ENCODE measurements at places on chromosomes 11 and 22.

DNA sequence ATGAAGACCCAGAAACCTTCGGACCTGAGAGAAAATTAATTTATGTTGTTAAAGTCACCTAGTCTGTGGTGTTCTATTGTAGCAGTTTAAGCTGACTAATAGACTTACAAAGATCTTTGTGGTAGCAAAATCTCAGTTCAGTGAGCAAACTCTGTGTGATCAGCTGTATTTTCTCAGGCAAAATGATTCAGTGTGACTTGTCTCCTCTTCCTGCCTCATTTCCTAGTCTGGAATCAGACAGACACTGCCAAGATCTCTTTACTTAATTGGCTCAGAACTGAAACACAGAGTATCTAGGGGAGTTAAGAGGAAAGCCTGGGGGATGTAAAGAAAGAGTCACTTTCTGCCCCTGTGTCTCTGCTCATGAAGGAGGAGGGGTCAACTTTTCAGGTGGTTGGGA, 564.7 kb downstream of the KCNA4 start:
- peak; percentile 31 for DNase-seq

GRCh38 chr11:111450480-111451320, 61.5 kb downstream of the BTG4 start:
- peak; percentile 27 for DNase-seq

DNA sequence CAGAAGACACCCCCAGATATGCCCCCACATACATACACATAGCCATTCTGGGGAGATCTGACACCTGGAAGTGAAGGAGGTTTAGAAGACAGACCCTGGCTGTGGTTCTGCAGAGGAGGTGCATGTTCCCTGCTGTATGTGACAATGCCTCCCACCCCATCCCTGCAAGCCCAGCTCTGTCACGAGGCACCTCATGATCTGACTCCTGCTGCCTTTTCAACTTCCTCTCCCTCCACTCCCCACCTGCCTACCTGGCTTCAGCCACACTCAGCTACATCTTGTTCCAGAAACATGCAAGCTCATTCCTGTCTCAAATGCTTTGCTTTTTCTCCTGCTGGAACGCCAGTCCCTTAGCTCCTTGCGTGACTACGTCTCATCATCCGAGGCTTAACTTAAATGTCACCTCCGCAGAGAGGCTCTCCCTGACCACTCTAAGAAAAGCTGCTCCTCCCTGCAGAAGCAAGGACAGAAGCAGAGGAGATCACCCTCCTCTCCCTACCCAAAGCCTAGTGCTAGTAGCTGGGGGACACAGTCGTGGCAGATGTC, 114.5 kb downstream of the FEZ1 start:
- DNase-seq, result no peak

DNA sequence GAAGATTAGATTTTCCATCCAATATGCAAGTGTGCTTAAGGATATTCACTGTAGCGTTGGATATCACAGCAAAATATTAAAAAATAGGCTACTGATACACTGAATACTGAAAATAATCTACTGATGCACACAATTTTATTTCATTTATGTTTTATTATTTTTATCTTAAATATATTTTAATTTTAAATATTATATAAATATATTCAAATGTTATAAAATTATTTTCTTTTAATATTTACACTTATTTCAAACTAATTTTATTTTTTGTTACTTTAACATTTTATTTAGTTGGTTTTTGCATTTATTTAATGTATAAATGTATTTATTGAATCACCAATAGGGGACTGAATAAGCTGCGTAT, 12.3 kb downstream of the MMP3 start:
- no peak for DNase-seq

- DNase-seq, result no peak
These were observed 41.8 kb upstream of the DLAT start for GRCh38 chr11:111983187-111983986.

DNA sequence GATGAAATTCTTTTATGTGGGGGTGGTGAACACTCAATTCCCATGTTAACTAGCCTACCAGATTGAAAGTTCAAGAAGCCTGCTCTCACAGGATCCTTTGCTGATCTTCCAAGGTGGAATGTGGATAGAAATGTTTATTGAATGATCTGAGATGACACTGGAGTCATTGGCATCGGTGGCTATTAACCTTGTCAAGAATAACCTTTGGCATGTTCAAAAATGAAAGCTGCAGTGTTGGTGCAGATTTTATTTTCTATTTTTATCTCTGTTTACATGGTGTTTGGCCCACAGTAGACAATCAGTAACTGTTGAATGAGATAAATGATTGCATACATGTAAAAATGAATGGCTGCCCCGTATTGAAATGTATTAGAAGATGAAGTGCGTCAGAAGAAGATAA, 19.0 kb downstream of the MCAM start:
- no peak for DNase-seq

DNA sequence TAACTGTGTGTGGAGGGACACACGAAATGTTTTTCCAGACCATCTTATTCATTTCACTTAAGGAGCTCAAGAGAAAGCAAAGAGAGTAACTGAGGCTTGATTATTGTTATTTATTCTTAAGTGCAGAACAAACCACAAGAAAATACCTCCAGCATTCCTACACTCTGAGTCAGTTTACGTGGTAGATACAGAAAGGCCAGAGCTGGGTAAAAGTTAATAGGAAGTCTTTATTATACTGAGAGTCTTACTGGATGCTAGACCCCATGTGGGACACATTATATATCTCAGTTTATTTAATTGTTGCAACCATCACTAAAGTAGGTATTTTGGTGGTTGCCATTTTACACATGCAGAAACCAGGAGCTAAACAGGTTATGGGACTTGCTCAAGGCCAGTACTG, 261.4 kb upstream of the POU2AF2 start:
- peak; percentile 48 for DNase-seq

DNA sequence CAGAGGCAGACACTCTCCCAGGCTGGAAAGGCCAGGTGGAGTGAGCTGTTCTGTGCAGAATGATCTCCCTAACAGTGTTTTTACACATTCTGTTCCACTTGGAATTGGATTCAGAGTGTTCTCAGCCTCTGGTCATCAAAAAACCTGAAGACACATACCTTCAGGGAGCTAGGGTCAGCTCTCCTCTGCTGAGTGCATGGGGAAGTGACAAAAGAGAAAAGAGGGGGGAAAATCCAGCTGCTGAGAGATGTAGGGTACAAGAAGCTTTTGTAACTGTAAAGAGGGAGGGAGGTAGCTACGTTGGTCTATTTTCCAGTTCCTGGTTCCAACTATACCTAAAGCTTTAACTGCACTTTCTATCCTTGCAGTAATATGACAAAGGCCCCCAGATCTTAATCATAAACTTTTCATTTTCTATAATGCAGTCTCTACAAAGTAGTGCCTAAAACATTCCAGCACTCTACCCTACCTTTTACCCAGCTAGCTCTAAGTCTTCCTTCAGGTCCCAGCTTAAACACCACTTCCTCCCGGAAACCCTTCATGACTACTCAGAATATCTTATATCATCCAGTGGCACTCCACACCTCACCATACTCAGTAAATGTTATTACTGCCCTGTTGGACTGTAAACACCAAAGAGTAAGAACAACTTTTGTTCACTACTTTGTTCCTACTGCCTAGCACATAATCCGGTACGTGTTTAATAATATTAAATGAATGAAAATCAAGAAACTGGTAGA, 9.2 kb downstream of the MAPK1 start:
- DNase-seq, result no peak

DNA sequence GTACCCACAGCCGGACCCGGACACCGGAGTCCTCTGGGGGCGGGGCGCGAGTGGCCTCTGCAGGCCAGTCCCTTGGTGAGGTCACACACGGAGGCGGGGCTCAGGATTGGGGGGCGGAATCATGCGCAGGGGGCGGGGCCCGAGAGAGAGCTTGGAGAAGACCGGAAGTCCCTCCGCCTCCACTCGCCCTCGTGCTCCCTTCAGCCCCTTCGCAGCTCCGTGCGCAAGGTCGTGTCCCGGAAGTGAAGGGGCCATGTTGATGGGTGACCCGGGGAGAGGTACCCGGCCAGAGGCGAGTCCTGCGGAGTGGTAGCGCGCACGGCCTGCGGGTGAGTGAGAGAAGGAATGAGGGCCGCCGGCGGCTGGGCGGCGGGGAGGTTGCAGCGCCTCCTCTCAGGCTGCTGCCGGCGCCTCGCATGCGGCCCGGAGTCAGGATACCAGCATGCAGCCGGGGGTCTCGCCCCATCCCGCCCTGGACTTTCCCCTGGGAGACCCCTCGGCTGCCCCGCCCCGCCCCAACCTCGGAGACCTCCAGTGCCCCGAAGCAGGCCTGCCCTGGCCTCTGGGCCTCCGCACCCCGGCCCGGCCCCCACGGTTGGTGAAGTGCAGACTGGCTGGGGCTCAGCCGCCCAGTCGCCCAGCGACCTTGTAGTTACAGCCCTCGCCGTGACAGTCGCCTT, at the start of gene MIEF1:
MIEF1 (plus strand) TSS at position 182 of the 680 bp plus-strand sequence. CDS start 9,005 bp downstream, outside the sequence.
- peak; percentile 97 for DNase-seq

- no peak for DNase-seq
These were observed 13.5 kb upstream of the SPI1 start for GRCh38 chr11:47391711-47392432.
